ENCODE measurements at places on chromosomes 2 and 18.
A peak's percentile ranks its signal among the peaks of the same experiment; 100 is the strongest.

GRCh38 chr2:240374085-240374907, 61.2 kb upstream of the GPC1 start:
- no peak for DNase-seq

DNA sequence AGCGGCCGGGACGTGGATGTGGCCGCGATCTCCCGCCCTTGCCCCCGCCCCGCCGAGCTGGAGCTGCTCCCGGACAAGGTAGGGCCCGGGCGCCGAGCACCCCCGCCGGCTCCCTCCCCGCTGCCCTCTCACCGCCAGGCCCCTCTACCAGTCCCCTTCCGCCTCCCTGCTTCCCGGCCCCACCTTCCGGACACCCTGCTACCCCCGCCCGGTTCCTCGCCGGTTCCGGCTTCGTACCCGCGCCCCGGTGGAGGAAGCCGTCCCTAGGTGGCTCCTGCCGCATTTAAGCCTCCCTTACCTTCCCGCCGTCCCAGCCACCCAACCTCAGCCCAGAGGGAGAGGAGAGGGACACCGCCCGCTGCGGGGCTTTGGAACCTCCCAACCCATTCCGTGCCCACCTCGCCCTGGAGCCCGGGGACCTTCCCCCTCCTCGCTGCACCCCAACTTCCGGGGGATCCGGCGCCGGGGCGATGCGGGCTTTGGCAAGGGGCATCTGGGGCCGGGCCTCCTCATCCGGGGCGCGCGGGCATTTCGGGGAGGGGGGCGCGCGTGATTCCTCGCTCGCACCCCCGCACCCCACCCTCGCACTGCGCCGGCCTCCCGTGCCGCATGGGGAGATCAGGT, 475 bp downstream of the B3GNT2 start:
- peak; percentile 31 for DNase-seq

- DNase-seq, result no peak
Observed at GRCh38 chr2:147135376-147135775, 709.5 kb upstream of the ACVR2A start.

DNA sequence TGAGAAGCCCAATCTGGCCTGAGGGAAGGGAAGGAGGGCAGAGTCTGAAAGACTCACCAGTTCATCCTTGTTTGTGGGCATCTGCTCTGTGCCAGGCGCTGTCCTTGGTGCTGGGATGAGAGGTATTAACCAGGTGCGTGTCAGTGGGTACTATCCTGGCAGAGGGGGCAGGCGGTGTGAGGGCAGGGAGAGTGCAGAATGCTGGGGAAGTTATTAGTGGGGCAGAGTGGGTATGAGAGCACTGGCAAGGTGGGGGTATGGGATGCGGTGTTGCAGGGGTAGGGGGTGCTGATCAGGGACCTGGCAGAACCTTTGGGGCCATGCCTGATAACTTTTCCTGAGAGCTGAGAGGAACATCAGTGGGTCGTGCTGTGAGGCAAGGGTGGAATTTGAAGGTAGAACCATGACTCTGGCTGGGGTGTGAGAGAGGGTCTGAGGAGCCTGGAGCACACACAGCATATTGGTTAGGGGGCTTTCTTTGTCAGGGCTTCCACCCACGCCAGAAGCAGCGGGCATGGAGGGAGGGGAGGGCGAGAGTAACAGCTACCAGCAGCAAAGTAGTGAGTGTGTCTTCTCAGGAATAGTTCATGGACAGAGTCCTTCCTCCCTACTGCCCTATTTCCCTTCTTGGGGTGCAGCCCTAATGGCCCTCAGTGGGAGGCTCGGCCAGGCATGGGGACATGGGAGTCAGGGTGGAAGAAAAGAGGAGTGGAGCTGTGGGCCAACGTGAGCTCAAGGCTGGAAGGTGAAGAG, 290.7 kb downstream of the CYP26B1 start:
- DNase-seq, result no peak

GRCh38 chr18:36536426-36536825, 238.9 kb downstream of the FHOD3 start:
- DNase-seq, result no peak

DNA sequence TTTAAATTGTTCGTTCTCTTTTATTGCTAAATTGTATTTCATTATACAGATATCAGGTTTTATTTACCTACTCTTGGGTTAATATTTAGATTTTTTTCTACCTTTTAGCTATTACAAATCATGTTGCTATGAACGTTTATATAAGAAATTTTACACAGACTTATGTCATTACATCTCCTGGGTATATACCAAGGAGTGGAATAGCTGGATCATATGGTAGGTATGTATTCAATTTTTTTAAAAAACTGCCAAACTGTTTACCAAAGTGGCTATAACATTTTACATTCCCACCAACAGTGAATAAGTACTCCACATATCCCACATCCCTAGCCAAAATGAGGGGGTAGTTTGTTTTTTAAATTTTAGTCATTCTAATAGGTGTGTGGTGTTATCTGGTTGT, 32.3 kb upstream of the BAZ2B start:
- no peak for DNase-seq

All from stimulated activated CD8-positive, alpha-beta memory T cell treated with anti-CD3 and anti-CD28 coated beads, Interleukin-7, amount 100 ng/mL, for 1 hour (primary cell).